ENCODE measurements at places on chromosomes 12 and 14.
A peak's percentile ranks its signal among the peaks of the same experiment; 100 is the strongest.

GRCh38 chr14:91743305-91743653 lies 11.4 kb upstream of the CATSPERB start:
- DNase-seq = no peak

GRCh38 chr12:132359971-132360370 lies 30.6 kb upstream of the GALNT9 start:
- DNase-seq = no peak

GRCh38 chr12:16348435-16349130 lies 1.1 kb downstream of the MGST1 start:
- DNase-seq = no peak

GRCh38 chr12:38586789-38587188 lies 270.2 kb downstream of the ALG10B start:
- no peak for DNase-seq

DNA sequence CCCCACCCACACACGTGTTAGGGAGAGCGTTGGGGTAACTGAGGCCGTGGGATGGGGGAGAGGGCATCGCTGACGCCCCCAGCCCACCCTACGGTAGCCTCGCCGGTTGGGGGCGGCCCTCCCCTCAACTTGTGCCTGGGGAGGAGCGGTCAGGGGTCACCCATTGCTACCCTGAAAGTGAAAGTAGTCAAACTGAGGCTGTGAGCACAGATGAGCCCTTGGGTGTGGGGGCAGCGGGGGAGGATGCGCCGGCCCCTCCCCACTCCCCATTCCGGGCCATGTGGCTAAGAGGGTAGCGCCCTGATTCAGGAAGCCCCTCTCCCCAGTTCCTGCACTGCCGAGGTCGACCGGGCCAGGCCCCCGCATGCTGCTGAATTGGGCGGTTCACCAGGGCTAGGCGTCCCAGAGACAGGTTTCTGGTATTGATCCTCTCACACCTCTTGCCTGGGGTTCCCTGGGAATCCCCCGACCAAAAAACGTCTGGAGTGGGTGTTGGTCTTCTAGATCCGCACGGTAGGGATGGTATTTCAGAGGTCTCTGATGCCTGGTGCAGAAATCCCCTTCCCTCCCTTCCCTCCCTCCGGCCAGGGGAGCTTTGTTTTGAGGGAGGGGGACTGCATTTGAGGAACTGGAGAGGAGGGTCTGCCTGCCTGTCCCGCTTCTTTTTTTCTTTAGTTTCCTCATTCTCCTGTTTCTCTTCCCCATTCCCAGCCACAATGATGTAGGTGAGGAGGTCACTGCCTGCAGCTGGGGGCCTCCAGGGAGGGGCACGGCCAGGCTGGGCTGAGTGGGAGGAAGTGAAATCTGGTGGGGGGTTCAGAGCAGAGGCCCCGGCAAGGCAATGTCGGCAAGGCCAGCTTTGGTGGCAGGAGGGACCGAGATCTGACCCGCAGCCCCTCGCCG lies 1.0 kb downstream of the SH2B3 start:
- DNase-seq = no peak

GRCh38 chr12:130571734-130572133 lies 144.4 kb downstream of the RIMBP2 start:
- DNase-seq = no peak

- DNase-seq = no peak
Observed at GRCh38 chr14:68486033-68486732, 306.7 kb downstream of the ZFP36L1 start.

DNA sequence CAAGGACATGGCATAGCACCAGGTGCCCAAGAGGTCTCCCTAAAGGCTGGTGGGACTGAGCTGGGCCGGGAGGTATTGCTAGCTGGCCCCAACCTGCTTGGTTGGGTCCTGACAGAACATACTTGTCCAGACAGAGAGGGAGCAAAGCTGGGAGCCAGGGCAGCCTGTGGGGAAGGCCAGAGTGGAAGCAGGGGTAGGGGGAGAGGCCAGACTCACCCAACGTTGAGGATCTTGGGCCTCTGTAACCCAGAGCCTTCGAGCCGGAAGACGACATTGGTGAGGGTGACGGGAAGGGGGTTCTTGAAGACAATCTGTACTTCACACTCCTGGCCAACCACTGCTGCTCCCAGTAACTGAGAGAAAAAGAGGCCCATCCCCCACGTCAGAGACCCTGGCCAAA lies 9.0 kb downstream of the TGM1 start:
- peak; percentile 10 for DNase-seq

GRCh38 chr14:99215277-99215676 lies 56.7 kb downstream of the BCL11B start:
- no peak for DNase-seq

GRCh38 chr14:20197459-20197858 lies 6.8 kb downstream of the OR11G2 start:
- no peak for DNase-seq

Measured in H9 (cell line).